ENCODE measurements at places on chromosomes 6 and 20.

- DNase-seq: no peak
Measured at GRCh38 chr6:13079096-13079723, 249.1 kb downstream of the TBC1D7 start.

- no peak for DNase-seq
Measured at GRCh38 chr6:165939047-165939446, 228.6 kb downstream of the TBXT start.

DNA sequence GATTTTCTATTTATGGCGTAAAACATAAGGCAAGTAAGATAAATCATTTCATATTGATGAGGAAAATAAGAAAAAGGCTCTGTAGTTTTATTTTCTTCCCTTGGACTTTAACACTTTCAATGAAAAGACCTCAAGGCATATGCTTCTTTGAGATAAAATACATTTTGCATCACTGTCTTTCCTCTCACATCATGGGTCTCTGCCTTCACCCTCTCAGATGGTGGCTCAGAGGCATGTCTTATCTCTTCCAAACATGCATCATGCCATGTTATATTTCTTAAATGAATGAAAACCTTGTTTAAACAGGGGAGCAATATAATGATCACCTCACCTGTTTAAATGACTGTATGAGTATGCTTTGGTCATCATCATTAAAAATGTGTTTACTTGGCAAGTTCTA, 59.3 kb downstream of the PRL start:
- no peak for DNase-seq

GRCh38 chr20:47515843-47516242, 14.2 kb downstream of the NCOA3 start:
- DNase-seq: no peak

DNA sequence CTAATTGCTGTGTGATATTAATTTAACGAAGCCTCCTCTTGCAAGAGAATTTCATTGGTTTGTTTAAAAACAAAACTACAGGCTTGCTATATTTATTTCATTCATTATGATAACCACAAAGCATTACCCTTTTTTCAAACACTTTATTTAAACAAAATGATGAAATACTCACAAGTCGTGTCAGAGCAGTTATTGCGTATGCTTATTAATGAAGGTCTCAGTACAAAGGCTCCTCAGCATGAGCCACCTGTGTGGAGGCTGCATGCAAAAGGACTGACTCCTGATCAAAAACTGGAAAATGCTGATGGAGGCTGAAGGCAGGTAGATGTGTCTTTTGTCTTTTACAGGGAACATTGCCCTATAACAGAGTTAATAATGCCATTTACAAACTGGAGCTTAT, 130.5 kb downstream of the CRYBG1 start:
- no peak for DNase-seq

- DNase-seq: no peak
Measured at GRCh38 chr6:13318821-13319220, 9.5 kb downstream of the TBC1D7 start.

DNA sequence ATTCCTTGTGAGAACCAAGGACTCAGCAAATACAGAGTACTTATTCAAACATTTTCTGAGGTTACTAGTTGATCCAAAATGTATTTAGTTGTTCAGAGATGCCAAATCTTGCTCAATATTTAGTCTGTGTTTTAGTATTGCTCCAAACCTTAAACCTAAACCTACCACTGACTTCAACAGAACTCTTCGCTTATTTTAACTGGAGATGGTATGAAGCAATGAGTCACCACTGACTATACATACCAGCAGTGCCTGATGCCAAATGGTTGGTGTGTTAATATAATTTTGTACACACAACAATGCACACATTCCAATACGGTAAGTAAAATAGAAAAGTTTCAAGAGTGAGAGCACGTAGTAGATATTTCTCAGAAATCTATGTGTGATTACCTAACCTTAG, 1.9 kb upstream of the SPTLC3 start:
- DNase-seq: no peak

- DNase-seq: no peak
Measured at GRCh38 chr20:38127920-38128528, 37.0 kb downstream of the TGM2 start.

GRCh38 chr6:63418741-63419140, 99.0 kb upstream of the LGSN start:
- DNase-seq: no peak

DNA sequence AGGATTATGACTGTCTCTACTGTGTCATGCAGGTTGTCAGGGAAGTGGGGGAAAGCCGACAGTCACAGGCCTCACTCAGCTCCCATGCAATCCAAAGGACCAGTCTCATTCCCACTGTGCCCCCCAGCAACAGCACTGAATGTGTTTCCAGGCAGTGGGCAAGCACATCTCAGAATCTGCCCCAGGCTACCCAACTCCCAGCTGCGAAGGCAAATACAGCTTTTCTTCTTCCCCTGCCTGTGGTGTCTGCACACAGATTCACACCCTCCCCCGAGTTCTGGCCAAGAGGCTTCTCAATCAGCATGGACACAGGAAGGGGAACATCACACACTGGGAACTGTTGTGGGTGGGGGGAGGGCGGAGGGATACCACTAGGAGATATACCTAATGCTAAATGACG, 75.3 kb downstream of the SNAP91 start:
- DNase-seq: no peak

- peak; percentile 52 for DNase-seq
Measured at GRCh38 chr6:137641474-137642077, 147.4 kb upstream of the OLIG3 start.

DNA sequence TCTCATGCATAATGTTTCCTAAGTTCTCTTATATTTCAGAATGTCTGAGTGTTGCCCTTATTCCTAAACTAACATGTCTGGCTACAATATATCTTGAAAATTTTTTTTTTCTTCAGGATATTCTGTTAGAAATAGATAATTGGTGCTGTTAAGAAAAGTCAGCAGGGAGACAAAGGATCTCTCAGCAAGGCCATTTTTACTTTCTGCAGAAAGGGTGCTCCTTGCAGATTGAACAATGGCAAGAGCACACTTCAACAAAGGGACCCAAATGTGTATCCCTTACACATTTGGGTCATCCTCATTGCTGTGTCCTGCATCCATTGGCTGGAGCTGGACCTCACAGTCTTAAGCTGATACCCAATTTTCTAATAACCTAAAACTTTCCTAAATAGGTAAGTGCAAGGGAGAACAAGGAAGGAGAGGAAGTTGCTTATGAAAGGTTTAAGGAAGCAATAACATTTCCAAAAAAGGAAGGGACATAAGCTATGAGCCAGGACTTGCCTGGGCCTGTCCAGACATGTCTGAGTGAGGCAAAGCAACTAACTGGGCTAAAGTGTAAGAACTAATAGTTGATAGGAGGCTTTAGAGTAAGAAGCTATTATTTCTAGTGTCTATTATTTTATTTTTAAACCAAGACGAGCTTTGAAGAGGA, 429.6 kb downstream of the BCKDHB start:
- no peak for DNase-seq

GRCh38 chr20:17673084-17673483, 9.0 kb downstream of the RRBP1 start:
- DNase-seq: no peak

DNA sequence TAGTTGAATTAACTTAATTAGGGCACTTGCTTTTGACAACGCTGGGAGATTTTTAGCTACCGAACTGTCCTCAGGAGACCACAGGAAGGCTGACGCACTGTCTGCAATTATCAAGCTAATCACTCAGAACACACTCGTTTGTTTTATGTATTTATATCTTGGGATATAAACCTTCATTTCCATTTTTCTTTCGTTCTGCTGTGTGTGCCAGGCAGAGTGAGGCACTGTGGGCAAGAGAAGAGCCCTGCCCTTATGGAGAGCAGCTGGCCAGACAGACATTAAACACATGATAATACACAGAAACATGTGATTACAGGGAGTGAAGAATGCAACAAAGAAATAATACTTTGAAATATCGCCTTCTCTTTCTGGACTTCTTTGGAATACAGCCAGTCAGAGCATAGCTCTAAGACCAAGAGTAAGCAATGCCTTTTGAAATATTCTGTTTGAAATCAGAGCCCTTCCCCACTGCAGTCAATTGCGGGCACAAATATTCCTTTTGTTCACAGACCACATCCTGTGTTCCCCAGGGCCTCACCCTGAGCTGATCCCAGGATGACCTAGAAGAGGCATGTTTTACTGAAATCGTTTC, 96.8 kb downstream of the ANKRD60 start:
- no peak for DNase-seq

- DNase-seq: no peak
Measured at GRCh38 chr20:4549711-4550259, 171.9 kb upstream of the PRND start.

- no peak for DNase-seq
Measured at GRCh38 chr6:133631421-133631820, 257.5 kb upstream of the TCF21 start.

DNA sequence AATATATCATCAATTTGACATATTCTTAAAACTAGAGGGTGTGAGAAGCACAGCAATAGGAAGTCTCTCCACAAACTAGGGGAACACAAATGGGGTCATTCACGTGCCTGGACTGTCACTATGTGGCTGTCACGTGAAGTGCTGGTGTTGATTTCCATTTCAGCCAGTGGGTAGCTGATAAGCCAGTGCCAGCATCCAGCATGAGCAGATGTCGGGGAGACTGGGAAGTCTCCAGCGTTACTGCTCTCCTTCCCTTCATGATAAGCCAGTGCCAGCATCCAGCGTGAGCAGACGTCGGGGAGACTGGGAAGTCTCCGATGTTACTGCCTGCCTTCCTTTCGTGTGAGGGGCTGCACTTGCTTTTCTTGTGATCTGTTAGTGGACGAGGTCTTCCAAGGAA, 5.6 kb upstream of the SLC17A9 start:
- peak; percentile 79 for DNase-seq

DNA sequence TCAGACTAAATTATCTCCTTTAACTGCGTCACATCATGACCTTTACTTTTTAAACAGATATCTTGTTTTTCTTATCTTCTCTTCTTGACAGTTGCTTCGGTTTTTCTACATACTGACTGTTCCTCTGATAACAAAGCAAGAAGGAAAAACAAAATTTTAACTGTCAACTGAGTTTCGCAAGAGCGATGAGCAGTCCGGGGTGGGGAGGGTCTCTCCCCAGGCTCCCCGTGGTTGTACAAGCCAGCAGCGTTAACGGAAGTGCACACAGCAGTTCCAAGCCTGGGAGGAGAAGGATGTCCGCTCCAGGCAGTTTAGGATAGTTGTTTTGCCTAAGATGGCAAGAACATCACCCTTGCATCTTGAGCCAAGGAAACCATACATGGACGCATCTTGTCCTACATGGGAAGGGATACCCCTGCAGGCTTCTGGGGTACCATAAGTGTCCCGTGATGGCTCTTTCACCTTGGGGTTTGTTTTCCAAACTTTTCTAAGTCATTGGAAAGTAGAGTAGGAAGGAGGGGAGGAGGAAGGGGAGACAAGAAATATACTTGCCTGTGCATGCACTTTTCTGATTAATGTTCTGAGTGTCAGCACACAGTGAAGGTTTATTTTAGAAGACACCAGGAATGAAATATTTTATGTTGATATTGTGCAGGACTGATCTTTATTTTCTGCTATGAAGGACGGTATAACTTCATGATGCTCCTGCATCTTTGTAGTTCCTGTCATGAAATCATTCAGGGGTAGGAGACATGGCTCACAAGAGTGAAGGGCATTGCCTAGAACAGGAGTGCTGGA, 20.8 kb downstream of the SLC24A3 start:
- DNase-seq: no peak

DNA sequence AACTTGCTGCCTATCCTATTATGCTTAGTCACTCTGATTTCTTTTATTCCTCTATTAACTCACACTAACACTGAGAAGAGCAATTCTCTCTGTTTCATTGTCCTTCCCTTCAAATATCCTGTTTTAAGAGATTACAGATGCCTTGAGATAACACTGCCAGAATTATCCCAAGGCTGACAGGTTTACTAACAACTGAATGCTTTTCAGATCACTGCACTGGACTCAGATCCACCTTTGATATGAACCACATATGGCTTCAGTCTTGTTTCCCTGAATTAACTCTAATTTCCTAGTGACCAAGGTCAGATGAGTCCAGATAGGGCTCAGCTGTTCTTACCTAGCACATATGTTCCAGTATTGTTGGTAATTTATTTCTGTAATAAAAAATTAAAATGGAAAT, 633.1 kb downstream of the GRIK2 start:
- peak; percentile 4 for DNase-seq

DNA sequence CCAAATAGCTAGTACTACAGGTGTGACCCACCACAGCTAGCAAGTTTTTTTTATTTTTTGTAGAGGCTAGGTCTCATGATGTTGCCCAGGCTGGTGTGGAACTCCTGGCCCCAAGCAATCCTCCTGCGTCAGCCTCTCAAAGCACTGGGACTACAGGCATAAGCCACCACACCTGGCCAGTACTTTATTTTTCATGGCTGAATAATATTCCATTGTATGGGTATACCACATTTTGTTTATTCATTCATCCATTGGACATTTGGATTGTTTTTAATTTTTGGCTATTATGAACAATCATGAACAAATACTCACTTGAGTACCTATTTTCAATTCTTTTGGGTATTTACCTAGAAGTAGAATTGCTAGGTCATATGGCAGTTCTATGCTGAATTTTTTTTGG, 7.0 kb upstream of the NXT1 start:
- no peak for DNase-seq

- no peak for DNase-seq
Measured at GRCh38 chr6:111603040-111603439, 2.6 kb downstream of the TRAF3IP2 start.

GRCh38 chr6:138290423-138290962, 72.2 kb upstream of the PBOV1 start:
- no peak for DNase-seq

GRCh38 chr6:166308033-166308768, at the start of gene PRR18:
Gene PRR18 (minus strand): TSS chr6:166308392. CDS start chr6:166308142, 250 bp downstream.
- peak; percentile 75 for DNase-seq

GRCh38 chr20:38091441-38092216, 58.1 kb downstream of the RPRD1B start:
- no peak for DNase-seq

Measured in SK-N-SH (cell line).